ENCODE measurements at places on chromosomes 2 and 18.

DNA sequence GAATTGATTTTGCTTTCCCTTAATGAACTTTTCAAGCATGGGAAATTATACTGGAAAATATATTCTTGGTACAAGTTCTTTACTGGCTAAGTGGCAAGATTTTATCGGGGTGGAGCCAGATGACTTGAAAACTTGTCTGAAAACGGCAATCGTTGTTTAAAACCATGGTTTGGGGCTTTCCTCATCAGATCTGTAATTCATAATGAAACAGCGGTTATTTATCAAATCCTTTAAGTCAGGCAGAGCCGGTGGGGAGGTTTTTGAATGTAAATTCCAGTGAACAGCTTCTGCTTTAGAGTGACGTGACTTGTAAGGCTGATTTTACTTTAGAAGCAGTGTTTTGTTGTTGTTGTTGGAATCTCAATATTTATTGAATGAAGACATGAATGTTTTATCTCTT, 2.6 kb downstream of the SEC11C start:
- DNase-seq, result no peak

DNA sequence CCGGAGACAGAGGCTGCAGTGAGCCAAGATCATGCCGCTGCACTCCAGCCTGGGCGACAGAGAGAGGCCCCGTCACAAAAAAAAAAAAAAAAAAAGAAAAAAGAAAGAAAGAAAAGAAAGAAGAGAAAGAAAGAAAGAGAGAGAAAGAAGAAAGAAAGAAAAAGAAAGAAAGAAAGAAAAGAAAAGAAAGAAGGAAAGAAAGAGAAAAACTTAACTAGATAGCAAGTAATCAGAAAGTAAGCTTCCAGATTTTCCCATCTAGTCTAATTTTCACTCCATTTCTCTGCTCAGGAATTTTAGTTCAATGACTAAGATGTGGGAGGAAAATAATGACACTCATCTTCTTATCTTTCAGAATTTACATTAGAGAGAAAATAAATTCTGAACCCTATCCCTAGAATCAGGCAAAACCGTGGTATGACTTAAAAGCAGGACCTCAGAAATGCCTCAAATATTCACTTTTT, 2.4 kb downstream of the GFPT1 start:
- DNase-seq, result no peak

GRCh38 chr2:235946590-235946989, 221.6 kb downstream of the GBX2 start:
- no peak for DNase-seq

- DNase-seq, result no peak
These were observed 44.5 kb downstream of the KCNF1 start for GRCh38 chr2:10956006-10956790.

DNA sequence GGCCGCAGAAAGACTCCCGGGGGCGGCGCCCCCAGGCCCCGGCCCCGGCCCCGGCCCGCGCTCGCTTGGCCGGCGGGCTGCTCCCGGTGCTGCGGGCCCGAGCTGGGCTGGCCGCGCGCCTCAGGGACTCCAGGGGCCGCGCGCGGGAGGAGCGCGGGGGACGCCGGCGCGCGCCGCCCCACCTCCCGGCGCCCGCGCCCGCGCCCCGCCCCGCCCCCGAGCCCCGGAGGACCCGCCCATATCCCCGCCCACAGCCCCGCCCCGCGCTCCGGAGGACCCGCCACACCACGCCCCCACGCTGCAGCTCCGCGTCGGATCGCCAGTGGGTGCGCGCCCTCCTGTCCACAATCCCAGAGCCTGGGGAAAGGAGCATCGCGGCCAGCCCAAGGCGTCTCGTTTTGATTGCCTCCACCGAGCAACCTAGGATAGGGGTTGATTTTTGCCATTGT, at the start of gene PARD6G:
Gene PARD6G, minus strand, starts transcription at position 122 of the 449 bp plus-strand sequence. CDS start 166 bp downstream, outside the sequence.
- DNase-seq, result no peak
